ENCODE measurements at places on chromosomes 5 and 9.

- peak; percentile 54 for DNase-seq
Observed at GRCh38 chr9:37968228-37968701, 64.3 kb upstream of the SLC25A51 start.

DNA sequence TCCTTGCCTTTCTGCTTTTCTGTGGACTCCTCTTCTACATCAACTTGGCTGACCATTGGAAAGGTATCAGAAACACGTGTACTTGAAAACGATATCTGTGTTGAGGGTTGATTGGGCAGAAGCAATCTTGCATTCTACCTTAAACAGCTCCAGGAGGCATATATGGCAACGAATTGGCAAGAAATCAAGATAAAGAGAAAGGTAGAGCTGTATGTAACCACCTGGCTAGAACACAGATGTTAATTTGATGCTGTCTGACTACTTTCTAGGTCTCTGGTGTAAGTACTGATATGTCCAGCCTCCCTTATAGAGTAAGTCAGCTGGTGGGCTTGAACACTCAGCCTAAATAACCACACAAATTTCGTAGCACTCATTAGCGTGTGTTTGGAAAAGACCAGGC, 1.3 kb downstream of the MAN1B1 start:
- no peak for DNase-seq

GRCh38 chr9:96686638-96687335, 31.7 kb upstream of the PRXL2C start:
- DNase-seq: peak; percentile 44

DNA sequence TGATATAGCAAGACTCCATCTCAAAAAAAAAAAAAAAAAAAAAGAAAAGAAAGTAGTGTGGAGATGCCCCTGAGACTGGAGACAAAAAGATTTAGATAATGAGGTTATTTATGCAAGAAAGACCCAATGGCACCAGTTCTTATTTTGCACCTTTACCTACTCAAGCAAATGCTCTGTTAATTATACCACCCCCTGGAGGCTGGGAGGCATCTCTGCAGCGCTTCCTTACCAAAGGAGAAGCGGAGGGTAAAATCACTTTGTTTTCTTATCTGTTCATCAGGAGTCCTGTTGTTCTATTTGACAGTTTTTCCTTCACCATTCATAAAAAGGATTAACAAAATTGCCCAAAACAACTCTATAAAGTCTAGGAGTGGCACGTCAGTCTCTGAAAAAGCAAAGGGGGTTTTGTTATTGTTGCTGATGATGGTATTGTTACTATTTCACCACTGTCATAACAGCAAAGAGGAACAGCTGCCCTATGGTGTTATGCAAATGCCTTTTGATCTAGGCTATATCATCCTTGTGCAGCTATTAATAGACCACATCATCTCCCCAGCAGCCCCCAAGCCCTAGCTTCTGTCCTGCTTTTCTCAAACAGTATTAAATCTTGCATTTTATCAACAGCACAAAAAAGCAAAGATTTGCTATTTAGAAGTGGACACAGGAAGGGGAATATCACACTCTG, 174.0 kb downstream of the PALM2AKAP2 start:
- DNase-seq: no peak

DNA sequence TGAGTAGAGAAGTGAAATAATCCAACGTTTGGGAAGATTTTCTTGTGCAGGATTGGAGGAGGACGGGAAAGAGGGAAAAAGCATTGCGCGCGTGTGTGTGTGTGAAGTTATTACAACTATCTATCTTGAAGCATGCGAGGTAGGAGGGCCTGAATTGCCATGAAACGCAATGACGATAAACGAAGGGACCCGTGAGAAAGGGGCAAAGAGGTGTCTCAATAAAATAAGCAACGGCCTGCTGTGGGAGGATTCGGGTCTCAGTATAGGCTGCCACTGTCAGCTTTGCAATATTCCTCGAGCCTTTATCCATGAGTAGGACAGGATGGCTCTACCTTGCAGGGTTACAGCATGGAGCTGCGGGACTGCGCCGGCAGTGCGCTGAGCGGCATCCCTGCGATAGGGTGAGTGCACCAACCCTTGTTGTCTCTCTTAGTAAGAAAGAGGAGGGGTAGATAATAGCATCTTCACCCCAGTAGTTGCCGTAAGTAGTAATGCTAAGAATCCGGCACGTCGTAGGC, 631 bp upstream of the RCL1 start:
- DNase-seq: no peak

DNA sequence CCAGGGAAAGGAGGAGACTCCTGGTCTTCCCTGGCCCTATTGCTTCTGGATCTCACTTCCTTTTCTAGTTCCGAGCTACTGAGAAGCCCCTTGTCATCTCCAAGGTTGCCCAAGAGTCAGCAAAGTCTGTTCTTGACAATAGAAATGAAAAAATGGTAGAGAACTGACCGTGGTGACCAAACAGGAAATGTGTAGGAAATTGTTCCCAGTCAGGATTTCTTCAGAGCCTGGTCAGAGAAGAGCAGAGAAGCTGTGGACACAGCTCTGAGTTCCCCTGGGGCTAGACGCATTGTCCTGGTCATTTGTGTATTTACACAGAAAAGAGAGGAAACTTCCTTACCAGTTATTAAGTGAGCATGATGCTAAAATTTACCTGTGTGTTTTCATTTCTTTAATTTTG, 35.6 kb downstream of the S1PR3 start:
- peak; percentile 55 for DNase-seq

GRCh38 chr5:11494340-11494739, 409.9 kb downstream of the CTNND2 start:
- no peak for DNase-seq

DNA sequence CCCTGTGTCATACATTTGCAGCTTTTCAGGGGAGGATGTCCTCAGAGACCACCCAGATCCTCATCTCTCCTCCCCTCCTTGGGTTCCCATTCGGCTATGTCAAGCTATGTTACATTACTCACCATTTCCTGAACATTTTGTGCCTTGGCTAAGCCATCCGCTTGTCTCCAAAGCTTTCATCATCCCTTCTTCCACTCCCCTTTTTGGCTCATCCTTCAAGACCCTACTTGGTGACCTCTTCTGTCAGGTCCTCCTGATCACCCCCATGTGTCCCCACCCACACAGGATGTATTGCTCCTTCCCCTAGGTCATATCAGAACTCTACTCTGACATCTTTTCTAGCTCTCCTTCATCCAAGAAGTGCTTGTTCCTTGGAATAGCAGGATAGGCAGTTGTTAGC, 81.8 kb downstream of the BOD1 start:
- DNase-seq: no peak

DNA sequence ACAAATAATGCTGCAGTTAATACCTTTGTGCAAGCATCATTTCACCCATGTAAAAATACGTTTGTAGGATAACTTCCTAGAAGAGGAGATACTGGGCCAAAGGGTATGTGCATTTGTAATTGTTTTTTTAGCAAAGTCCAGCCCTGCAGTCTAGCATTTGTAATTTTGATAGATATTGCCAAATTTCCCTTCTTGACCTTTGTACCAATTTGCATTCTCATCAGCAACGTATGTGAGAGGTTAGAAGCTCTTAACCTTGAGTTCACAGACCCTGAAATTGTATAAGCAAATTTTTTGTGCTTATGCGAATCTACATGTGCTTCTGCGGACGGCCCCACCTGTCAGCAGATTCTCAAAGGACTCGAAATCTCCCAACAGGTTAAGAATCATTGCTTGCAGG, 18.6 kb upstream of the TOMM5 start:
- no peak for DNase-seq

DNA sequence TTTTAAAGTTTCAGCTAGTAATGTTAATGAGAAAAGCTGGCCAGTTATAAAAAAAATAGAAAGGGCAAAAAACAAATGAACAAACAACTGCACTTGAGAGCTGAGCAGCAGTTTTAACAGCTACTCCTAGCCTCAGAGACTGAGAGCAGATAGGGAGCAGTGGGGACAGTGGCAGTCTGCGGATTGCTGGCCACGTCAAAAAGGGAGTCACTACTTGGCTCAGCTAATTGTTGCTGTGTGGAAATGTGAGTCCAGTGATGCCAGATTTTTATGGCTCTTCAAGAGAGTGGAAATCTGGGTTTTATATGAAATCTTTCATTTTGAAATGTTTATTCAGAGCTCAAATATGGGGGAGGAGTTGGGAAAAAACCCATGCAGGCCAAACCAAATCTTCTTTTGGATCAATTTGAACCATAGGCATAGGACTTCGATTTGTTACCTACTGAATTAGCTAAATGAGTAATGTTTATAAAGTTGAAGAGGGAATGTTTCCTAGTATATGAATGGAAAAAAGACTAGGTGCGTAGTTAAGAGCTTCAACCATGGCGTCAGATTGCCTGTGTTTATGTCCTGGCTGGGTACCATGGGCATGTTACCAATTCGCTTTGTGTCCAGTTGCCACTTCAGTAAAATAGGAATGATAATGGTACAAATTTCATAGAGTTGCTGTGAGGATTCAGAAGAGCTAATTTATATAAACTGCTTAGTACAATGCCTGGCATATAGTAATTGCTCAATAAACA, 102.1 kb downstream of the PAM start:
- no peak for DNase-seq

DNA sequence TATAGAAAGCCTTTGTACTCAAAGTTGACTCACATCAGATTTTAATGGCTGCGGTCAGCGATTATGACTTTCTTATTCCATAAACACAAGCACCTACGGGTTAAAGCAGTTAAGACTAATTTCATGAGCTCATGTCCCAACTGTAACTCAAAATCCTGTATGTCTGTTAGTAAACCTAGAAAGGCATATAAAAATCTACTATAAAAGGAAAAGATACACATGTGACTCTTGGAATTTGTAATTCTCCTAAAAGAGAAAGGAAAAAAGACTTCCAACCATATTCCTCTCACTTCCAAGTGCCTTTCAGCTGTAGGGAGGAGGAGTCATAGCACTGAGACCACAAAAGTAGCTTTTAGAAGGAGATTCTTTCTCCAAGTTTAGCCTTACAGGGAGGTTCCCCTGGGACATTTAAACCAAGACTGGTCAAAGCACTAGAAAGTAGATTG, 129.1 kb downstream of the EBF1 start:
- no peak for DNase-seq

DNA sequence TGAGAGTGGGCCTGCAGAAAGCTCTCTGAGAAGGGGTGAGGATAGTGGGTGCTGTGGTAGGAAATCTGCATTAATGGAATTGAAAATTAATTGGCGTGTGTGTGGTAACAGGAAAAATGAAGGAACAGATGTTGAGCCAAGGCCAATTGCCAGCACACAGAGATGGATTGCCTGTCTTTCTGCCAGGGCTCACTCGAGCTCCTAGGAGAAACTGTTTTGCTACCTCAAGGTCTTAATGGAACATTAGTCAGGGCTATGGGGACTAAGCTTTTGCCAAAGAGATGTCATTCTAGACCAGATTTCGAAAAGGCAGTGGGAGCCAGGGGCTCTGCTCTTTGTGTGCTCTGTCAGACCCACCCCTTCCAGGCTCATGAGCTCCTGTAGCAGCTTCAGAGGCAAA, 124.0 kb upstream of the EFNA5 start:
- no peak for DNase-seq

GRCh38 chr9:136762221-136762691, 2.1 kb downstream of the LCN15 start:
- DNase-seq: no peak

All from CD14-positive monocyte (primary cell).